Stimulated activated CD8-positive, alpha-beta memory T cell treated with anti-CD3 and anti-CD28 coated beads, Interleukin-7, amount 100 ng/mL, for 1 hour (primary cell): ENCODE measurements at places on chromosomes 12 and 14.

GRCh38 chr14:93960108-93960475 lies 16.3 kb downstream of the ASB2 start:
- no peak for DNase-seq

- no peak for DNase-seq
Measured at GRCh38 chr12:3106579-3106978, 29.4 kb downstream of the TSPAN9 start.

GRCh38 chr14:52413729-52414408 lies 99.8 kb downstream of the PTGER2 start:
- no peak for DNase-seq

GRCh38 chr12:117501076-117501869 lies 139.8 kb upstream of the NOS1 start:
- no peak for DNase-seq

GRCh38 chr12:32062881-32063280 lies 43.8 kb upstream of the BICD1 start:
- no peak for DNase-seq

DNA sequence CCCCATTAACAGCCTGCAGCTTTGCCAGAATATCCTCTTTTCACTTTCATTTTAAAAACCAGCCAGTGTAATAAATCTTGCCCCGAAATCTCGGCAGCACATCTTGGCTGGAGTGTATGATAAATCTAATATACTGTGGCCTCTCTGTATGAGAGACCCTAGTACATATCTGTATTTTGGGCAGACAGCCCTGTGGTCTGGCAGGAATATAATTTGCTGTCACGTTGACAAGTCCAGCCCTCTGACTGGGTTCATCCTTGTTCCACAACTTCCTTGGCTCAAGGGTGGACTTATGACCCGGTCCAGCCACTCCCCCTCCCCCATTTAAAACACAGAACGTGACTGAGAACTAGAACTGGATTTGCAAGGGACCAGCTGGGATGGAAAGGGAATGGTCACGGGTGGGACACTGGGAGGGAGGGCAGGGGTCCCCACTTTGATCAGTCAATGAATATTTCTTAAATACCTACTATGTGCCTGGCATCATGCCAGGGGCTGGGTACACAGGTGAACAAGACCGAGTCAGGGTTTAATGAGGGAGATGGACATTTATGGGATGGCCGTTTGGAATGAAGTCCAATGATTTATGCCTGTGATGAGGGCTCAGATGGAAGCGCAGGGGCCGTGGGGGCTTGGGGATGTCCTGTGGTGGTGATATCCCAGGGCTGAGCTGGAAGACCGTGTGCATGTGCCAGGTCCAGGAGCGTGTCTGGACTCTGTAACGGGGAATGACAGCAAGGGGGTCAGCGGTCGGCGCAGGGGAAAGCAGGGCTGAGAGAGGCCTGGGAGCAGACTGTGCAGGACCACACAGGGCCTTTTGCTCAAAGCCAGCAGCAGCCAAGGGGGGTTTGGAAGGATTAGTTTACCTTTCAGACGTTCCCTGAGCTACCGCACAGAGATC lies 190.5 kb downstream of the PHETA1 start:
- DNase-seq: no peak

GRCh38 chr14:66009089-66009488 lies 477.1 kb upstream of the CCDC196 start:
- DNase-seq: no peak

GRCh38 chr12:91937706-91938105 lies 207.9 kb downstream of the BTG1 start:
- DNase-seq: no peak

DNA sequence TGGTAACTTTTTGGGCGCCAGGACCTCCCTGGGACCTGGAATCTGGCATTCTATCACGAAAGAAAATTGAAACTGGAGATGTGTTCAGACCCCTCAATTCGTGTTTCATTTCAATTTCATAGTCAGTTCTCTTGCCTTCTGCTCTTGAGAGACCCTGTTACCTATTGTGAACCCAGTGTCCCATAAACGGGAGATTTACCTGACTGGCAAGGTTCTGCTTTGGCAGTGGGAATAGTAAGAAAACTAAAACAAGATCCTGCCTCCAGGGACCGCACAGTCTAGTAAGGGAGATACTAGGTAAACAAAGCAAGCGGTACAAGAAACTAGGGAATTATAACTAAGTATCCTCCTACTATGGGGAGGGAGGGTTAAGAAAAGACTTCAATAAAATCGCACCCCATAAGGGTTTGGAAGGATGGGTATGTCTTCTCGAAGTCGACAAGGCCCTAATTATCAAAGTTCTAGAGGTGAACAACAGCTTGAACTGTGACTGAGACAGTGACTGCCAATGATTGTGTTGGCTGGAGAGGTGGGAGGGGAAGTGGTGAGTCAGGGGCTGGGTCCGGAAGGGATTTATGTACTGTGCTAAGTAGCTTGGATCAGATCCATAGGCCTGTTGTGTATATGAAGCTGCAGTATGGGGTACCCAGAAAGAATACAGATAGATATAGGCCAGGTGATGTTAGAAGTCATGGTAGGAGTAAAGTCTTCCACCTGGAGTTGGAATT lies 754 bp downstream of the ACSS3 start:
- no peak for DNase-seq

- DNase-seq: no peak
Measured at GRCh38 chr12:32549675-32550079, 129.4 kb upstream of the DNM1L start.
